ENCODE measurements at places on chromosomes 1 and 21. TPM values are rescaled to one million over a fixed set of nuclear protein-coding genes. Genes with fewer than 3 reads are reported as not detected.

PODN gene
- polyA plus RNA-seq = 1.6 TPM

APCS gene
- not detected for polyA plus RNA-seq

PIGP gene
- polyA plus RNA-seq = 19.4 TPM

GSTM4 gene
- polyA plus RNA-seq = 52.3 TPM

Measured in sigmoid colon (tissue), 7 donors.